ENCODE measurements at places on chromosomes 4 and X.

DNA sequence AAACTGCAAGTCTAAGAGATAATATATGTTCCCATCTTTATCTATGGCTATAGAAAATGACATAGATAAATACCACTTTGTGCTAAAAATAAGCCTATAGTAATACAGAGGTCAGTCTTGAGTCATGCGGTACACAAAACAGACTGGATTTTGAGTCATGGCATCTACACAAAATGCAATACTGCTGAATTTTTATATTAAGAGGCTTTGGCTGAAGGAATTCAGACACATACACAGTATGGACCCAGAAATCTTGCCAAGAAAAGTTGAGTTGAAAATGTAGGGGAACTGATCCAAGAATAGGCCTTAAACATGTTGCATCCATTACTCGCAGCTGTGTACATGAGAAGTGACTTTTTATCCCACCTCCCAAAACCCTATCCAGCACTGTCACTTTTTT lies 184.4 kb downstream of the TENM3 start:
- DNase-seq, result no peak

DNA sequence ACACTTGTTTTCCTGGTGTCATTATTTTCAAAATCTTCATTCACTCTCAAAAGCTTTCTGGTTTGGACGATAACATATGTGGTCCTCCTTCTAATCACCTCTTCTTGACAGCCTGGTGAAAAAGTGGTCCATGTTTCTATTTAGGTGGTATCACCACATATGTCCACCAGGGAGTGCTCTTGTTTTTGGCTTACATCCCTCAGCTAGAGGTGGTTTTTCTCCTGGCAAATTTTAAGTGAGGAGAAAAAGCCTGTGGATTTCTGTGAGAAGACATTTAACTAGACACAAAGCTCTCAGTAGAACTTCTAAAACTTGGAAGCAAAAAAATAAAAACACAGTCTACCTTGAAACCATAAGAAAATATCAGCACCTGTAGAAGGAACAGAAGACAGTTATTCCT lies 58.0 kb upstream of the FRMPD4 start:
- DNase-seq, result peak; percentile 69

DNA sequence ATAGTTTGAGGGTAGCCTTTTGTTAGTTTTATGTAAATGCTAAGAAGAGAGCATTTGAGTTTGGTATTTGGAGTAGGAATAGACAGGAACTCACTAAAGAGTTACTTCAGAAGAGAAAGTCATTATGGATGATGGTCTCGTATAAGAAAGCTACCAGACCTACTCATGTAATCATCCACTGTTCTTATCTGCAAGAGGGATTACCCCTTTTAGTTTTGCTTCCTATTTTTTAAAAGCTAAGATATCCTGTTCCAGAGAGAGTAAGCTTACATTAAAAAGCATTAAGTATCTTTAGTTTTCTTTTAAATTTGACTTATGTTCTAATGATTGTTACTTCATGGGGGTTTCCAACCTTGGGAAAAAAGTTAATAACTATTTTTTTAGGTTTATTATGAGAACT lies 12.5 kb upstream of the ART3 start:
- no peak for DNase-seq

DNA sequence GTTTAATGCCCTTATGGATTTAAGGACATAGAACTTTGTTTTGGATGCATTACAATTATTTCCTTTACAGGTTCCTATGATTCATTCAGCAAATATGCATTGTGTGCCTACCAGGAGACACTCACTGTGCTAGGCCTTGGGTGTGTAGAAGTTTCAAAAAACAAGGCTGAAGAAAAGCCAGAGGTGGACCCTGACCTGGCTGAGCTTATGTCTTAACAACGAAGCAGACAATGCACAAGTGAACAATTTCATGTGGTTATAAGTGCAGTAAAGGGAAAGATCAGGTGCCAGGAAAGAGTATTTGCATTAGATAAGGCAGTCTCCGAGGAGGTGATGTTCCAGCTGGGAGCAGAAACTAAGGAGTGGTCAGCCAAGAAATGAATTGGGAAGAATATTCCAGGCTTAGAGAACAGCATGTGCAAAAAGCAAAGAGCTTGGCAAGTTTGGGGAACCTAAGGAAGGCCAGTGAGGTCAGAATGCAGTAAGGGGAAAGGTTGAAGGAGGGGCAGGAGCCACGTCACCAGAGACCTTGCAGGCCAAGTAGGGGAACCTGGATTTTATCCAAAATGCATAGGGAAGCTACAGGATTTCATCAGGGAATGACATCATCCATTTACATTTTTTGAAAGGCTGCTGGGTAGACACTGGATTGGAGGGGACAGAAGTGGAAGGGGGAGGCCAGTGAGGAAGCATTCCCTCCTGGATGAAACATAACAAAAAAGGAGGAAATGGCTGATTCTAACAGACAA lies 193.6 kb downstream of the SOWAHB start:
- no peak for DNase-seq

- no peak for DNase-seq
Observed at GRCh38 chr4:158912806-158913205, 144.0 kb downstream of the FNIP2 start.

DNA sequence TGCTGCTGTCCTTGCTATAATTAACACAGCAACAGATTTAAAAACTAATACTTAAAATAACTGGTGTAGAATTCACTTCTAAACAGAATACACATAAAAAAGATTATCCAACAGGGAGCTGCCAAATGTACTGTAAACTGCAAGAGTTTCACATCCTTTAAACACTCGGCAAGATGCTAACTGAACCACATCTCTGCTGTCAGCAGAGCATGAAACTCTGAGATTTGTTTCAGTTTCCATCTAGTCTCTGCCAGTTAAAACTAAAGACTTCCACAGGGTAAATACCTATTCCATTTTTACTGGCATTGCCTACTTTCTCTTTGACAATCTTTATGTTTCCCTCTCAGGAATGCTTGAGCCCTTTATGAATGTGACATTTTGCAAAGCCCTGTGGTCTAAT lies 127.7 kb downstream of the SLC7A11 start:
- DNase-seq, result no peak

GRCh38 chr4:107856901-107857300 lies 32.2 kb downstream of the SGMS2 start:
- no peak for DNase-seq

DNA sequence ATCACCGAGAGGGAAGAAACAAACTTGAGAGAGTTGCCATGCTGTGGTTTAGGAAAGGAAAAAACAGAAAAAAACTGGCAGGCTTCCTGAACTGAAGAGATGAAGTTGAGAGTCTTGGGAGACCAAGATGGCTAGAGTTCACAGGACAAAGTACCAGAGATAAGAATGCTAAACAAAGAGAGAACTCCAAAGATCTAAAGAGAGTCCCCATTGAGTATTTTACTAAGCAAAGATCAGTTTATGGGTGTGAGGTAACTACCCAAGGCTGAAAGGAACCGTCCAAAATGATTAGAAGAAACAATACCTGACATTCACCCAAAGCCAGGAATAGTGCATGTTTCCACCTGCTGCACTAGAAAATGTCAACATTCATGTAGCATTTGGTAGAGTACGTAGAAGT lies 21.8 kb upstream of the COX7B2 start:
- DNase-seq, result no peak

DNA sequence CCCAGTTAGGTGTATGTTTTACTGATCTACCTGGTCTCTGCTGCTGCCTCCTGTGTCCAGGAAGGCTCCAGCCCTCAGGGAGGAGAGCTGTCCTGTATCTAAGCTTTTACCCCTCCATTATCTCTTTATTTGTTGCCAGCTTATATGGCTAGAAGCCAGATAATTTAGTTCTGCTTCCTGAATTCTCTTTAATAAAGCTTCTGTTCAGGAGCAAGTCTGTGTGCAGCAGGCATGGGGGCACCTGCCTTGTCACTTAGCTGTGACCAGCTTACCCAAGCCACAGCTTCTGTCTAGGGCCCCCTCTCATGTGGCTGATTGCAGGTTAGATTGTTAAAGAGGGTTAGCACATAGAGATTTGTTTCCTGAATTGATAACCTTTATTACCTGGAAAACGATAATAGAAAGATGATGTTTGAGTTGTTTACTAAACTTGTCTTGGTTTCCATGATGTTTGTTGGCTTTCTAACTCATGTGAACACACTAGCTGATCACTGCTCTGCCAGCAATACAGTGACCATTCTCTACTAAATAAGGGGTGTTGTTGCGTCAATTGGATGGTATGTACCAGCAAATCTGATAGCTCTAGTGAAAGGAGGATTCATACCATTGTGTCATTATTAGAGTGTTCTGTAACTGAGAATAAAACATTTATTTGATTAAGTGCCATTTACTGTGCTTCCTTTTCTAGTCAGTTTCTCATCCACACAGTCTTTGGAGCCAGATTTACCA lies 189.8 kb upstream of the ANK2 start:
- no peak for DNase-seq

GRCh38 chr4:87092389-87093141 lies 127.9 kb downstream of the KLHL8 start:
- no peak for DNase-seq

- DNase-seq, result no peak
Observed at GRCh38 chr4:2047781-2048581, 11.1 kb upstream of the NAT8L start.

DNA sequence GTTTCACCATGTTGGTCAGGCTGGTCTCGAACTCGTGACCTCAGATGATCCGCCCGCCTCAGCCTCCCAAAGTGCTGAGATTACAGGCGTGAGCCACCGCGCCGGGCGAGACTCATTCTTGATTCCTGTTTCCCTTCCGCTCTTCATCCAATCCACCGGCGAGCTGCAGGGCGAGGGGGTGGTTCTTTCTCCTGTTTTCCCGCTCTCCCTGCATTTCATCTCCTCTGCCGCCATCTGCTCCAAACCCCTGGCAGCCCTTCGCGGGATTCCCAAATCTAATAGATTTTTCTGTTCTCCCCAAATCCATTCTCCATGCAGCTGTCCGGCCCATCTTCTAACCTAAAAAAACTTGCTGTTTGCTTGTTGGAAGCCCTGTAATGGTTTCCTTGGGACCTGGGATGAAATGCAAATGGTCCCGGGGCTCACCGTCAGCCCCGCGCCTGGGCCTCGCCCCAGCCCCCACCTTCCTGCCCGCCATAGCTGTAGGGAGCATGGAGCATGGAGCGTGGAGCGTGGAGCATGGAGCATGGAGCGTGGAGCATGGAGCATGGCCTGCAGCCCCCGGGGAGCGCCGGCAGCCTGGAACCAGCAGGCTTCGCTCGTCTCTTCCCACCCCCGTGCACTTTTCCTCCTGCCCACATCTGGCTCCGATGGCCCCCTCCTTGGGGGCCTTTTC lies 1.1 kb downstream of the ZFP42 start:
- DNase-seq, result no peak

- DNase-seq, result no peak
Observed at GRCh38 chrX:6667048-6667768, 132.3 kb upstream of the VCX3A start.
